ENCODE measurements at places on chromosomes 12 and 14.

- no peak for DNase-seq
These were observed 741.7 kb downstream of the VRK1 start for GRCh38 chr14:97538749-97539410.

DNA sequence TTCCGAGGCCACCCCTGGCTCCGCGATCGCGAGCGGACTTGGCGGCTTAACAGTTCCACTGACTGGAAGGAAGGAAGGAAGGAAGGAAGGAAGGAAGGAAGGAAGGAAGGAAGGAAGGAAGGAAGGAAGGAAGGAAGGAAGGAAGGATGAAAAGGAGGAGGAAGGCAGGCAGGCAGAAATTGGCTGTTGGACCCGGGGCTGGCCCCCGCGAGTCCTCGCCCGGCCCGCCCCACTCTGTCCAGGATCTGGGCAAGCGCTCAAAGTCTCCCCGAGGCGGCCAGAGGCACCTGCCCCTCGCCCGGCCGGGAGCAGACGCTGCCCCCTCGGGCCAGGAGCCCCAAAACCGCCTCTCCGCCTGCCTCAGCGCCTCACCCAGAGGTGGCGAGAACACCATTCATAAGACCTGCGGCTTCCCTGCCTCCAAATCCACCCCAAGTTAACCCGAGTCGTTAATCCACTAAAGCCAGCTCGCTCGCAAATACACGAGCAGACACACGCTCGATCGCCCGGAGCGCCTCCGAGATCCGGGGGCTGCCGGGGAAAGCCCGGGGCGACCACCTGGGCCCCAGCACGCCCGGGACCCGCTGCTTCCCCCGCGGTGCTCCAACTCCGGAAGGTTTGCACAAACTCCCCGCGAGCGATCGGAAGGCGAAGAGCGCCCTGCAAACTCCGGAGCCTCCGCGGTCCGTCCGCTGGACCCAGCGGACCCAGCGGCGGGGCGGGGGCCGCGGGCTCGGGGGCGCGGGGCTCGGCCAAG, 844 bp downstream of the DPF3 start:
- DNase-seq, result peak; percentile 61

GRCh38 chr12:70660620-70661219, 23.5 kb upstream of the PTPRB start:
- DNase-seq, result no peak

GRCh38 chr12:76074701-76075336, 9.7 kb downstream of the NAP1L1 start:
- DNase-seq, result no peak
